ENCODE measurements at places on chromosomes 3 and 15. TPM values are rescaled to one million over a fixed set of nuclear protein-coding genes. Genes with fewer than 3 reads are reported as not detected.

GRCh38 chr15:61527836-61528580 is 298.9 kb upstream of the RORA start:
- DNase-seq = no peak
- H3K36me3 ChIP-seq = no peaks in the 10 kb centered on the region
- peaks cover 6% of the 10 kb centered on the region for H3K27me3 ChIP-seq

DNA sequence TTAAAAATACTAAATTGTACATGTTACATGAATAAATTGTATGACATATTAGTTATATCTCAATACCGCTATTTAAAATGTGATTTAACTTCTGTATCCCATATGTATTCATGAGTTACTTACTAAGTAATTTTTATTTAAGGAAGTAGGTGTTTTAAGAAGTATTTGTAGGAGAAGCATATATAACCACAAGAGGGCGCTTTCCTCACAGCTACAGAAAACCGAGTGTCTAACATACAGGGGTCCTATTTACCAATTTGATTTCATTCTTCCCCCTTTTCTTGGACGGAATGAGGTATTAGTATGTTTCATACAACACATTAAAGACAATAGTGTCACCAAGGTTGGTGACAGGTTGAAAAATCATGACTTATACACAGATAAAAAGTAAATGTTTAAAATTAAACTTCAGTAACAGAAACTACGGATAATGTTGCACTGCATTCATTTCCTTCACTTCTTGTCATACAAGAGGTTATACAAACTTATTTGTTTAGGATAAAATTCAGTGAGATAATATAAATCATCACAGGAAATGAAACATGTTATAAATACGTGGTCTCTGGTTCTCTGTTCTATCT is 253.6 kb downstream of the MAGI1 start:
- H3K27ac ChIP-seq = no peak overlapping the region
- no peaks in the 10 kb centered on the region for H3K4me1 ChIP-seq
- peaks cover 2% of the 10 kb centered on the region for H3K27me3 ChIP-seq
- H3K36me3 ChIP-seq = no peaks in the 10 kb centered on the region
- peak; percentile 24 for DNase-seq

- no peaks in the 10 kb centered on the region for H3K36me3 ChIP-seq
- no peaks in the 10 kb centered on the region for H3K27me3 ChIP-seq
- H3K4me1 ChIP-seq = peaks cover 11% of the 10 kb centered on the region
Observed at GRCh38 chr3:136753326-136753939, 1.3 kb upstream of the STAG1 start.

DNA sequence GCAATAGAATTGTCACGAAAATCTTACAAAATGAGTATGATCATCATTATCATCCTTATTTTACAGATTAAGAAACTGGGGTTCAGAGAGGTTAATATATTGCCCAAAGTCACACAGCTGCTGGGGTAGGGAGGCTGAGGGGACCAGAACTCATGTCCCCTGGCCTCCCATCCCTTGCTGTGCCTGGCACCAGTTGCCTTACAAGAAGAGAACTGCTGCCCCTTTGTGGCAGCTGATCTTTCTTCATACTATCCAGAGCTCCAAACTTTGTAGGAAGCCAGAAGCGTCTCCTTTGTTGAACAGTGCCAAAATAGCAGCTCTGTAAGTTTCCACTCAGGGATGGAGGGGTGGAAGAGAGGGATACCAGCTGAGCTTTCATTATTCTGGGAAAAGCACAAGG is 236.8 kb upstream of the TBC1D5 start:
- no peaks in the 10 kb centered on the region for H3K4me1 ChIP-seq
- H3K27me3 ChIP-seq = no peaks in the 10 kb centered on the region
- DNase-seq = no peak
- no peak overlapping the region for H3K27ac ChIP-seq
- no peaks in the 10 kb centered on the region for H3K36me3 ChIP-seq

DNA sequence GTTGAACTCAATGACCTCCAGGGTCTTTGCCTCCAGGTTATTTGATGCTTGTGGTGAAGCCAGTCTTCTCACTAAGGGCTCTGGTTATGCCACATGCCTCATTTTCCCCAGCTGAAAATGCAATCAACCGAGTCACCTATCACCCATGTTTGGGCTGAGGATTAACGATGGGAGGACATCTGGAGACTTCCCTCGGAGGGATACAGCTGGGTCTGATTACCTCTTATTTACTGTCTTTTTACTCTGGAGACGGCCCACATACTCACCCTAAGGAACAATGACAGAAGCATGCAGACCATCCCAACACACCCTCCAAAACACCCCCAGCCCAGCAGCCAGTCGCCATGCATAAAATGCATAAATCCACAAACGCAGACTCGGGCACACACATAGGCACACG is 187.4 kb downstream of the OPA1 start:
- peaks cover 10% of the 10 kb centered on the region for H3K4me1 ChIP-seq
- no peak overlapping the region for H3K4me3 ChIP-seq
- no peak overlapping the region for H3K27ac ChIP-seq
- H3K36me3 ChIP-seq = no peaks in the 10 kb centered on the region
- H3K27me3 ChIP-seq = no peaks in the 10 kb centered on the region

Gene DZIP3
- 5.0 TPM for polyA plus RNA-seq

- no peak overlapping the region for H3K4me3 ChIP-seq
- no peaks in the 10 kb centered on the region for H3K27me3 ChIP-seq
- peaks cover 23% of the 10 kb centered on the region for H3K4me1 ChIP-seq
- H3K27ac ChIP-seq = peak overlapping the region; percentile 37
- DNase-seq = peak; percentile 36
Observed at GRCh38 chr15:92845126-92845508, 55.0 kb upstream of the CHD2 start.

DNA sequence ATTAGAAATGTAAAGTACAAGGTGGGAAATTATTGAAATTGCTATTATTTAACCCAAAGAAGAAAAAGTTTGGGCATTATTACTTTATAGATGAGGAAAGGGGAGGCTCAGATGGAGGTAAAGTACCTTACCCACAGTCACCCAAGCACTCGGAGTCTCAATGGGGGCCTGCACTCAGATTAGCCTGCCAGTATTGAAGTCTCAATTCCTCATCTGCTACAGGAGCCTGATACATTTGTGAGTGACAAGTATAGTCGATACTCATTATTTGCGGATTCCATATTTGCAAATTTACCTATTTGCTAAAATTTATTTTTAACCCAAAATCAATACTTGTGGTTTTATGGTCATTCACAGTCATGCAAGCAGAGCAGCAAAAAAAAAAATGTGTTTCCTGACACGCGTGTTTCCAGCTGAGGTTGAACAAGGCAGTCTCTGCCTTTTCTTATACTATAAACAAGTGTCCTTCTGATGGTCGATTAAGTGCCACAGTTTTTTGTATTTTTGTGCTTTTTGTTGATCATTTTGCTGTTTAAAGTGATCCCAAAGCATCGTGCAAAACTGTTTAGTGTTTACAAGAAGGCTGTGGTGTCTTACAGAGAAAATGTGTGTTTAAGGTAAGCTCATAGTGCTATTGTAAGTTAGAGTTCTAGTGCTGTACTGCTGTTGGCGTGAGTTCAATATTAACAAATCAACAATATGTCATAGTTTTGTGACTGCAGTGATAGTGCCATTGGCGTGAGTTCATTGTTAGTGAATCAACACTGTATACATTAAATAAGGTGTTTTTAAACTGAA is 48.0 kb downstream of the ARHGEF26 start:
- no peaks in the 10 kb centered on the region for H3K27me3 ChIP-seq
- no peak for DNase-seq
- no peak overlapping the region for H3K27ac ChIP-seq
- H3K4me1 ChIP-seq = no peaks in the 10 kb centered on the region
- H3K36me3 ChIP-seq = no peaks in the 10 kb centered on the region
- H3K4me3 ChIP-seq = no peak overlapping the region

Gene UROC1
- not detected for polyA plus RNA-seq

Gene GOLGA8G
- 0.04 TPM for polyA plus RNA-seq

GRCh38 chr15:47548231-47548630 is 169.1 kb upstream of the SEMA6D start:
- no peaks in the 10 kb centered on the region for H3K27me3 ChIP-seq
- no peaks in the 10 kb centered on the region for H3K4me1 ChIP-seq
- H3K4me3 ChIP-seq = no peak overlapping the region
- no peaks in the 10 kb centered on the region for H3K36me3 ChIP-seq
- no peak overlapping the region for H3K27ac ChIP-seq

GRCh38 chr3:177515786-177516157 is 318.5 kb upstream of the TBL1XR1 start:
- H3K4me1 ChIP-seq = peaks cover 3% of the 10 kb centered on the region
- no peaks in the 10 kb centered on the region for H3K27me3 ChIP-seq
- no peaks in the 10 kb centered on the region for H3K36me3 ChIP-seq

- no peaks in the 10 kb centered on the region for H3K4me1 ChIP-seq
- no peak for DNase-seq
- H3K4me3 ChIP-seq = no peak overlapping the region
Observed at GRCh38 chr3:123122525-123123315, 55.9 kb downstream of the PDIA5 start.

GRCh38 chr3:16816048-16816780 is 68.5 kb upstream of the PLCL2 start:
- no peaks in the 10 kb centered on the region for H3K4me1 ChIP-seq
- H3K36me3 ChIP-seq = no peaks in the 10 kb centered on the region
- no peak for DNase-seq
- H3K4me3 ChIP-seq = no peak overlapping the region
- no peaks in the 10 kb centered on the region for H3K27me3 ChIP-seq

GRCh38 chr3:53231532-53232511 is 24.0 kb downstream of the TKT start:
- peaks cover 19% of the 10 kb centered on the region for H3K4me1 ChIP-seq
- no peak for DNase-seq
- H3K4me3 ChIP-seq = no peak overlapping the region
- H3K36me3 ChIP-seq = peaks cover 99% of the 10 kb centered on the region
- H3K27ac ChIP-seq = no peak overlapping the region

Gene LRRK1
- 0.20 TPM for polyA plus RNA-seq

DNA sequence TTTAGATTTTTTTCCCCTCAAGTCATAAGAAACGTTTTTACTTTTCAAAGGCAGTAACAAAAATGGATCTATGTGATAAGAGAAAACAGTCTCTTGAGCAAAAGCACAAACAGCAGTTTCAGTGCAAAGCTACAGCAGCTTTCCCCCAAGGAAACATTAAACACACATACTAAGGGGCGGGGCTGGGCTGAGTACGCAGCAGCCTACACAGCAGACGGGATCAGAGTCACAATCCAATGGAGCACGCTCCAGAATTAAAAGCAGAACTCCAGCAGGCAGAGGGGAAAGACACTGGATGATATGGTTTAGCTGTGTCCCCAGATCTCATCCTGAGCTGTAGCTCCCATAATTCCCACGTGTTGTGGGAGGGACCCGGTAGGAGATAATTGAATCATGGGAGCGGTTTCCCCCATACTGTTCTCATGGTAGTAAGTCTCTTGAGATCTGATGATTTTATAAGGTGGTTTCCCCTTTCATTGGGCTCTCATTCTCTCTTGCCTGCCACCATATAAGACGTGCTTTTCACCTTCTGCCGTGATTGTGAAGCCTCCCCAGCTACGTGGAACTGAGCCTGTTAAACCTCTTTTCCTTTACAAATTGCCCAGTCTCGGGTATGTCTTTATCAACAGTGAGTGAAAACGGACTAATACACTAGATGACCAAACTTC is 116.2 kb upstream of the SLCO3A1 start:
- H3K27me3 ChIP-seq = peaks cover 5% of the 10 kb centered on the region
- H3K4me1 ChIP-seq = no peaks in the 10 kb centered on the region
- H3K4me3 ChIP-seq = no peak overlapping the region
- H3K36me3 ChIP-seq = no peaks in the 10 kb centered on the region
- H3K27ac ChIP-seq = no peak overlapping the region
- DNase-seq = no peak

DNA sequence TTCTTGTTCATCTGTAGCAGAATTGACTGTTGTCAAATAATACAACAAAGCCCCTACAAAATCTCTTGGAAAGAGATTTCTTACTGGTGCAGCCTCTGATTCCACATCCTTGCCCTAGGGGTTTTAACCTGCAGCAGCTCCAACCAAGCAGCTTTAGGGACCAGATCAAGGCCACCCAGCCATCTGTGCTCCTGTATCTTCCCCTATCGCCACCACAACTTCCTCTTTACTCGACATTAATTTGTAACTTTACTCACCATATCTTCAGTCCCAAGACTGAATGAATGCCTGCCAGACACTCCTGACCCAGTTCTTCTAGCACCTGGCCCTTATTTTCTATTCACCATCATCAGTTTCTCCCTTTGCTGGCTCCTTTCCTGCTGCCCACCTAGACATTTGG is 156.6 kb upstream of the IL12A start:
- H3K27me3 ChIP-seq = no peaks in the 10 kb centered on the region
- H3K36me3 ChIP-seq = no peaks in the 10 kb centered on the region
- no peak overlapping the region for H3K4me3 ChIP-seq
- no peak for DNase-seq

- H3K27ac ChIP-seq = no peak overlapping the region
- H3K4me1 ChIP-seq = no peaks in the 10 kb centered on the region
- H3K27me3 ChIP-seq = no peaks in the 10 kb centered on the region
- DNase-seq = no peak
Observed at GRCh38 chr15:41154412-41154811, 38.3 kb upstream of the INO80 start.

- no peaks in the 10 kb centered on the region for H3K27me3 ChIP-seq
- peaks cover 12% of the 10 kb centered on the region for H3K4me1 ChIP-seq
- DNase-seq = no peak
- H3K36me3 ChIP-seq = no peaks in the 10 kb centered on the region
Observed at GRCh38 chr3:170419557-170420087, 954 bp downstream of the CLDN11 start.

DNA sequence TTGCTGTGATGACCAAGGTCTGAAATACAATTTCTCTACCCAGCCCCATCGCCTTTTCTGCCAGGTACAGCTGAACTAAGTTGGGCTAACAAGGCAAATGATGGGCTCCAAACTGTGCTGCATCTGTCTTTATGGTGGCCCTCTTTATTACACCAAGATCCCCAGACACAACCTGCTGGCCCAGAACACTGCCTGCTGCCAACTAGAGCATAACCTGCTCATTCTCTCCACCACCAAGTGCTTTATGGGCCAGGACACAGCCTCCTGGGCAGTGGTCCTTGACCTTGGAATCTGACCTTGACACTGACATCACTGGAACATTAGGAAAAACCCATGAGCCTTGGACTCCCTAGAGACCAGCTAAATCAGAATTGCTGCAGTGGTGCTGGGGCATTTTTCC is 3.3 kb downstream of the LINS1 start:
- peaks cover 18% of the 10 kb centered on the region for H3K36me3 ChIP-seq
- no peak for DNase-seq
- H3K4me3 ChIP-seq = no peak overlapping the region

Gene PRR20G
- not detected for polyA plus RNA-seq

Gene NDUFB5
- polyA plus RNA-seq = 229 TPM

Gene TMCO5A
- polyA plus RNA-seq = not detected

- no peaks in the 10 kb centered on the region for H3K36me3 ChIP-seq
- no peak overlapping the region for H3K27ac ChIP-seq
- no peak overlapping the region for H3K4me3 ChIP-seq
Observed at GRCh38 chr3:41716471-41716870, 245.4 kb downstream of the ULK4 start.

- no peak for DNase-seq
- no peaks in the 10 kb centered on the region for H3K36me3 ChIP-seq
- no peaks in the 10 kb centered on the region for H3K4me1 ChIP-seq
Observed at GRCh38 chr15:34246276-34246976, 21.6 kb downstream of the EMC4 start.

Gene SYNM
- 0.18 TPM for polyA plus RNA-seq

Measured in K562 (cell line).